ENCODE measurements at places on chromosomes 1 and 21.

DNA sequence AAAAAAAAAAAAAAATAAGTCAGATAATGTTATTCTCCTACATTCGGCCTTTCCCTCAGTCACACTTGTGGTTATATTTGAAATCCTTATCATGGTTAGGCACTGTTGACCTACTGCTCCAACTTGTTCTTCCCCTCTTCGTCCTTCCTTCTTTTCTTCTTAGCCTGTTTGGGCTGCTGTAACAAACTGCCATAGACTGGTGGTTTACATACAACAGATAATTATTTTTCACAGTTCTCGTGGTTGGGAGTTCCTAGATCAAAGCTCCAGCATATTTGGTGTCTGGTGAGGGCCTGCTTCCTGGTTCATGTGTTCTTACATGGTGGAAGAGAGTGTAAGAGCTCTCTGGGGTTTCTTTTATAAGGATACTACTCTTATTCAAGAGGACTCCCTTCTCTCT, 73.4 kb downstream of the RABGAP1L start:
- DNase-seq, result no peak

DNA sequence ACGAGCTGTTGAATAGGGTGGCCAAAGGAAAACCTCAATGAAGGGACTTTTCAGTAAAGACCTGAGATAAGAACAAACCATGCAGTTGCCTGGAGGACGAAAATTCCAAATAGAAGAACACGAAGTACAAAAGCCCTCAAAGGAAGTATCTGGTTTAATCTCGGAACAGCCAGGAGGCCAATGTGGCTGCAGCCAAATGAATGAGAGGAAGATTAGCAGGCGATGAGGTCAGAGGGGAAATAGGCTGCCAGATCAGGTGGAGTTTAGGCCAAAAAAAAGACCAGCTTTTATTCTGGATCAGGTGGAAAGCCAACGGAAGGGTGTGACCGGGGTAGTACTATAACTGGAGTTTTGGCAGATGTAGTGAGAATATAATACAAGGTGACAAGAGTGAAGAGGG, 43.7 kb downstream of the SRSF11 start:
- DNase-seq, result no peak

- no peak for DNase-seq
These were observed 172.2 kb upstream of the C8B start for GRCh38 chr1:57137980-57138379.

GRCh38 chr1:233075915-233076295, 125.5 kb downstream of the NTPCR start:
- no peak for DNase-seq

- DNase-seq, result no peak
These were observed 2.8 kb upstream of the AHDC1 start for GRCh38 chr1:27606708-27607238.

DNA sequence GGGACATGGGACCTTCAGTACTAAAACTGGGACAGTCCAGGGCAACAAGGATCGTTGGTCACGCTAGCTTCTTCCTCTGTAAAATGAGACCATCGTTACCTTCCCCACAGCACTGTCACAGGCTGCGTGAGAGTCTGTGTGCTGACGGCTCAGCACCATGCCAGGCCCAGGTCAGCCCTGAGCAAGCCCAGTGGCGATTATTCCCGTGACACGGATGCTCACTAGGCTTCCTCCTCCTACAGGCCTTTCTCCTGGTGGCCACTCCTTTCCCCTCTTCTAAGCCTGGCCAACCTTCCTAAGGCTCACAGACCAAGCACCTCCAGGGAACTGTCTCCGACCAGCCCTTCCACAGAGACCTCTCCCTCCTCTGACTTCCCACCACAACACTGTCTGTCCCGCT, 69.3 kb upstream of the RUNX3 start:
- DNase-seq, result no peak

DNA sequence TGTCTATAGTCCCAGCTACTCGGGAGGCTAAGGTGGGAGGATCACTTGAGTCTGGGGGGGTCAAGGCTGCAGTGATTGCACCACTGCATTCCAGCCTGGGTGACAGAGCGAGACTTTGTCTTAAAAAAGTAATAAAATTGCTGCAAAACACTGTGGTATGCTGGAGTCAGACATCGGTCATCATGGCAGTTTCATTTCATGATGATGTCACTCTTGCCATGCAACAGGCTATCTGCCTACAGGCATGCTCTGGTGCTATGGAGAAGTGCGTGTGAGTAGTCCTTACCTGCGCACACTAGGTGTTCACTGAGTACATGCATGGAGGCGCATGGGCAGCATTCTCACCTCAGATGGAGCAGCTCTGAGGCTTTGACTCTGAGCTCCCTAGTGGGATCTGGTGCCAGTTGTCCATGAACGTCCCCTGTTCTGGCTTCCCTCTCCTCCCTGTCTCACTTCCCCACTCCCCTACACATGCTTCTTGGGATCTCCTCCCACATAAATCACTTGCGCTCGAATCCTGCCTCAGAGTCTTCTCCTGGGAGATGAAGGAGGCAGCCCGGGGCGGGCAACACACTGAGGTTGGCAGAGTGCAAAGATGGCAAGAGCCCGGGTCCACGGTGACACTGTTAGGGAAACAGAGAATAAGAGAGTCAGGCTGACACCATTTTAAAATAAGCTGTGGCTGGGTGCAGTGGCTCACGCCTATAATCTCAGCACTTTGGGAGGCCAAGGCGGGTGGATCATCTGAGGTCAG, 10.4 kb upstream of the CELA3B start:
- DNase-seq, result no peak

DNA sequence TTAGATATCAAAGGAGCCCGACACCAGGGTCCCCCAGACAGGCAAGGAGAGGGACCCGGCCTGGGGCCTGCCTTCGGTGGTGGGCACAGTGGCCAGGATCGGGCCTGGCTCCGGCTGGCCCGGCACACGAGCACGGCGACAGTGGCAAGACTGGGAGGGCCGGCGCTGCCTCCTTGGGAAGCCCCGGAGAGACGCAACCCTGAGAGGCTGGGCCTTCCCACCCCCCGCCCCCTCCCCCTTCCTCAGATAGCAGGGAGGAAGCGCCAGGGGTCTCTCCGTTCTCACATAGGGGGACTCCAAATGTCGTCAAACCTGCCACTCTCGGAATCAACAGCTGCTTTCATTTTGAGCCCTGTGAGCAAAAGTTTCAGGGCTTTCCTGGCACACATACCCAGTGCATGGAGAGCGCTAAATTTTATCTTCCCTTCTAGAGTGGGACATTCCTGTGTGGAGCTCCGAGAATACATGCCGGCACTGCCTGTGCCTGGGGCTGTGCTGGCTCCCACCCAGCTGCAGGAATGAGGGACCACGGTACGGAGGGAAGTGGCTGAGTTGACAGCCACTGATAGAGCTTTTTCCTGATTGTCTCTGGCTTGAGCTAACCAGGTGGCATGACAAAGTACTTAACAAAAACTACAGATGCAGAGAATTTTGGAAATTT, 62.4 kb downstream of the CD247 start:
- DNase-seq, result peak; percentile 54

DNA sequence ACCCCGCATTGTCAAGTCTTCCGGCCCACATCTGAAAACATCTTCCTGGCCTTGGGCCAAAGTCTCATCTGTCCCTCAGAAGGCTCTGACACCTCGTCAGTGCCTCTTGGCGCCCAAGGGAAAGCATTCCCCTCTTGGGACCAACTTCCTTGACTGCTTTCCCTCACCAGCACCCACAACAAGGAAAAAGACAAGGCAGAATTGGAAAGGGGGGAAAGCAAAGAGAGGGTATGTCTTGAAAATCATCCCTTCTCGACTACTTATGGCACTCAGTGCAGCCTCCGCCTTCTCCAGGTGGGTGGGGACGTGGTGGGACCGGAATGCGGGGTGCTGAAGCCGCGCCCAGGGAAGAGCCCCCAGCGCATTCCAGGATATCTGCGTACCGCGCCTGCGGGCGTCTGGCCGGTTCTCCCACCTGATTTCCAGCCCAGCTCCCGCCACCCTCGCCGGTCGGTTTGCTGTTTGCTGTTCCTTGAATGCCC, 554 bp upstream of the SLC39A1 start:
- DNase-seq, result no peak

DNA sequence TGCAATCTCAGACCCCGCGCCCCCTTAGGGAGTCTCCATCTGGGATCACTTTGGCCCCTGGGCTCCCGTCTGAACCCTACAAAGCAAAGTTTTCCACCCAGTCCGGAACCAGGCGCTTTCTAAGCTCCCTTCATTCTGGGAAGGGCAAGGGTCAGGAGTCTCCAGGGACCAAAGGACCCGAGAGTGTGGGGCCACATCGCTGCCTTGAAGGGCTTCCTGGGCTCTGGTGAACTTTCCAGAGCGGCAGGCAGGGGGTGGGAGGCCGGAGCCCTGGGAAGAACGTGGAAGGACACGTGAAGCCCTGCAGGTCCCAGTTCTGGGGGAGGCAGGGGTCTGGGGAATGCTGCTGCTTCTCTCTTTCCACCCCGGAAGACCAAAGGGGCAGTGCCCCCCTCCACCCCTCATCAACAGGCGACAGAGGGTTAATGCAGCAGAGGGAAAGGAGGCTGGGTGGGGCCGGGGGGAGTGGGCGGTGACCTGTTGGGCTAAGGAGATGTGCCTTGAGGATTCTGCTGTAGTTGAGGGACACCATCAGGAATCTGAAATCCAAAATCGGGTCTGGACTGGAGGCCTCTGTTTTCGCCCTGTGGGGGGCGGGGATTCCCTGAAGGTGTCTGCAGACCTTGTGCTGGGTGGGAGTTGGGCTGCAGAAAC, 734 bp downstream of the CDK18 start:
- DNase-seq, result no peak

DNA sequence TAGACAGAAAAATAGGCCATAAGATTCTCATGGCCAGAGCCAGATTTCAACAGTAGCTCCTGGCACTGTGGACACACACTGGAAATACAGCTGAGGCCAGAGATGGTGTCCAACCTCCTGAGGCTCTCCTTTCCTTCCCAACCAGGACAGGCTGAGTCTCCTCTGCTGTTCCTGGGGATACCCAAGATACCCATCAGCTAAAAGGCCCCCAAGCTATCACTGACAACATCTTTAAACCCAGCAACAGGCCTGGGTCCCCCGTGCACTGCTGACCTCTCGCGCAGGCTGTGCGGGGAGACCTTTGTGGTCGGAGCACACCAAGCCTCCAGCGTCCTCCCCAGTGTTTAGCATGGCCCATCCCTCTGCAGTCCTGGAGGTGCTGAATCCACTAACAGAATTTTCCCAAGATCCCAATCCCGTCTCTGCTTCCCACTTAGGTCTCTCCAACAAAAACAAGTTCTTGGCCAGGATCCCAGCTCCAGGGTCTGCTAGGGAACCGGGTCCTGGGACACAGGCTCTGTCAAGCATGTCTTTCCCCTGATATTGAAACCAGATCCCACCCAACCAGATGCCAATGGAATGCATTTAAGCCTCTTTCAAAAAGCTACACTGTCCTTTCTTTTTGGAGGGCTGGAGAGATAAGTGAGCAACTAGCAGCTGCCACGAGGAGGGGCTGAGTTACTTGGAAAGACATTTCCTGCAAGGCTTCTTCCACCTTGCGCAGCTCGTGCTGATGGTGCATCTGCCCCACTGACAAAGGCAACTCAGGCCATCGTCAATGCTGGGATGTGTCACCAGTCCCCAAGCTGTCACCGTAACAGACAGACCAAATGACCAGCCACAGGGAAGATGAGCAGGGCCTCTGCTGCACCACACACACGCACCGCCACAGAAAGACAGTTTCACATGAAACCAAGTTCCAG, 73.2 kb downstream of the BCAR3 start:
- DNase-seq, result no peak

DNA sequence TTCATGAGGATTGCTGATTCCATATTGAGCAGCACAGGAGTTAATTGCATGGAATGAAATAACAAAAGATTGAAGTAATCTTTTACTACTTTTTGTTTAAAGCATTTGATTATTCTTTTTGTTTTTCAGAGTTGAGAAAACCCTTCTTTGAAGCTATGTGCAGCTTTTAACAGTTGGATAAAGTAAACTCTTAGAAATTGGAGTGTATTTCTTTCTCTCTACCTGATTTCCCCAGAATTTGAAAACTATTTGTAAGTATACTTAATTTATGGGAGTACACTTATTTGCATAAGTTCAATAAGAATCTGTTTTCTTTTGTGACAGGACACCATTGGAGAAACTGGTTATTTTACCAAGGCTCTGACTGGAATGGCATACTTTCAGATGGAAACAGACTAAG, 133.6 kb downstream of the TRIM33 start:
- DNase-seq, result no peak

- DNase-seq, result no peak
These were observed 147.4 kb downstream of the ZNF281 start for GRCh38 chr1:200262326-200262965.

DNA sequence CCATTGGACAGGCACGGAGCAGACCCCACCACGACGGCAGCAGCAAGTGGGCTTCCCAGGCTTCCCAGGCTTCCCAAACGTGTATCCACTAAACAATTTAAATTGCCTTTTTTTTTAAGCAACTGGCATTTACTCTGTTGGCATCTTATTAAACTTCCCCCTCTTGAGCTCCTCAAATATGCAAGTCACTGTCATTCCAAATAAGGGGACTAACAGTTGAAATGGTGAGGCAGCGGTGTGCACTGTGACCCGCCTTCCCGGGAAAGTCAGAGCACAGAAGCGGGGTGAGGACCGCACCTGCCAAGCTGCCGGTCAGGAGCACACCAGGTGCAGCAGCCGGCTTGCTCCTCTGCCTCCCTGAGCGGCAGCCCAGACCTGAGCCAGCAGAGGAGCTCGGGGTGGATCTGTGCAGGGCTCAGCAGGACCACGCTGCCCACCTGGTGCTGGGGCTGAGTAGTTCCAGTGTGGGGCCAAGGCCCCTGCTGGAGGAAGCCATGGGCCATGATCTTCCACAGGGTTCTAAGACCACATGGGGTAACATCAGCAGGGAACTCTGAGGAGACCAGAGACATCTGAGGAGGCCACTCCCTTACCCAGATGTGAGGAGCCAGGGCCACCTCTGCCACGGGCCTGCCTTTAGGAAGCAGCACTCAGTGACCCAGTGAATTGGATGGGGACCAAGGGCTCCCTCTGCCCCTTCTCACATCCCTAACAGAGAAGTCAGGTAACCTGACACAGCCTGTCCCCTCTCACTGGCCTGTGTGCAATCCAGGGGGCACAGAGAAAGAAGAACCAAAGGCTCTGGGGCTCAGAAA, 245.4 kb downstream of the NPHP4 start:
- no peak for DNase-seq

DNA sequence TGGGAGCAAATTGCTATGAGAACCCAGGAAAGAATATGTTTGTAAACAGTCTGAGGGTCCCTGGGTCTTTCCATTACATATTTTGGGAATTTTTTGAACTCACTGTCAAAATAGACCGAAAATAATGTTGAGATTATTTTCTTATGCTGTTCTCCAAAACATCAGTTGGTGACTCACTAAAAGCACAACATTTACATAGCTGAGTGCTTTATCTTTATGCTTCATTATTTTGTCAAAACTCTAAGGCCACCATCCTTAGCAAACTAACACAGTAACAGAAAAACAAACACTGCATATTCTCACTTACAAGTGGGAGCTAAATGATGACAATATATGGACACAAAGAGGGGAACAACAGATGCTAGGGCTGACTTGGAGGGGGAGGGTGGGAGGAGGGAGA, 459.3 kb downstream of the ADGRL2 start:
- no peak for DNase-seq
